ENCODE measurements at places on chromosomes 1 and 21.

- DNase-seq = no peak
Measured at GRCh38 chr1:42319128-42319851, 15.7 kb downstream of the FOXJ3 start.

- no peak for DNase-seq
Measured at GRCh38 chr1:169047074-169047473, 59.4 kb upstream of the ATP1B1 start.

- peak; percentile 34 for DNase-seq
Measured at GRCh38 chr1:21289700-21290545, at the start of gene ECE1. Gene ECE1, minus strand, starts transcription at chr1:21290463. Its CDS starts 49 bp downstream, at chr1:21290414.

GRCh38 chr1:151447696-151448095, 11.6 kb downstream of the POGZ start:
- DNase-seq = no peak

DNA sequence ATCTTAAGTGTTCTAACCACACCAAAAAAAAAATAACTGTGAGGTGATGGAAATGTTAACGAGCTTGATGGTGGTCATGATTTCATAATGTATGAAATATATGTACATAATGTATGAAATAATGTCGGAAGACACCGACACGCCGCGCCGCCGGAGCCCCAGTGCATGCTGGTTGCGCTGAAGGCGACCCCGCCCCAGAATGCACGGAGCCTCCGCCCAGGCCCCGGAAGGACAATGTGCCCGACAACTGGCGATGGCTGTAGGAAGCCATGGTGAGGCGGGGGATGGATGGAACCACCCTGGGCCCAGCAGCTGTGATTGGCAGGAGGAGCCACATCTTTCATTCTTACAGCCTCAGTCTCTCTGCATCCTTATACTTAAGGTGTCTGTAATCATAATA, 7.4 kb downstream of the OR2T10 start:
- DNase-seq = no peak

DNA sequence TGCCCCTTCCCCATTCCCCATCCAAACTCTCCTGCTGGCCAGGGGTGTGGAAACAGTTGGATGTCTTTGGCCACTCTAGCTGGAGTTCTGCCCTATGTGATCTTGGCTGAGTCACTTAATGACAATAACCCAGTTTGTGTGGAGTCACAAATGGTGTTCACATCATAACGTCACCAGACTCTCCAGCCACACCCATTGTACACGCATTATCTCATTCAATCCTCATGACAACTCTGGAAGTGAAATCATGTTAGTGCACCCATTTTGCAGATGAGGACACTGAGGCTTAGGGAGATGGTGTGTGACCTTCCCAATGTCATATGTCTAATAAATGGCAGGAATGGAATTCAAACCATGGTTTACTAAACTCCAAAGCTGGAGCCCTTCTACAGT, 1.2 kb upstream of the CDA start:
- no peak for DNase-seq

- DNase-seq = no peak
Measured at GRCh38 chr1:207427832-207428585, 26.1 kb upstream of the CR2 start.

GRCh38 chr21:43827015-43827611, 37.7 kb downstream of the RRP1 start:
- DNase-seq = no peak

GRCh38 chr1:75725266-75725665, 757 bp downstream of the ACADM start:
- DNase-seq = no peak

- DNase-seq = no peak
Measured at GRCh38 chr1:108708691-108709660, 3.7 kb upstream of the FNDC7 start.

- DNase-seq = no peak
Measured at GRCh38 chr1:209831615-209832014, 3.8 kb downstream of the UTP25 start.

All from NCI-H1092 treated with DMSO at 0.1 percent for 48 hours (cell line).